ENCODE measurements at places on chromosomes 12 and 14. TPM values are rescaled to one million over a fixed set of nuclear protein-coding genes. Genes with fewer than 3 reads are reported as not detected.

The RNU4-1 gene
- under 0.01 TPM for total RNA-seq

The LMNTD1 gene
- total RNA-seq: 0.82 TPM

DNA sequence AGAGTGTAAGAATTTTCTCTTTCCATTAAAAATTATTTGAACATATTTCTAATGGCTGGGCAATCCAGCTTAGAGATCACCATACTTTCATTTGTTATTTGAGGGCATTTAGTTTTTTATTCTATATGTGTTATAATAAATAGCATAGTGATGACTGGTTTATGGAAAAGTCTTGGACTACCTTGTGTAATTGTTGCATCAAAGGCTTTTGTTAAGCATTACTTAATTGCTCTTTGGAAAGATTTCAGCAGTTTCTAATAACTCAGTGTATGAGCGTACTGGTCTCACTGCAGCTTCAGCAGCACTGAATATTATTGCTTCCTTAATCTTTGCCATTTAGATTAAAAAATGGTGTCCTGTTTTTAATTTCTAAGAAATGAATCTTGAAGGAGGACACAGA, 22.8 kb downstream of the TMEM19 start:
- no peak for DNase-seq

DNA sequence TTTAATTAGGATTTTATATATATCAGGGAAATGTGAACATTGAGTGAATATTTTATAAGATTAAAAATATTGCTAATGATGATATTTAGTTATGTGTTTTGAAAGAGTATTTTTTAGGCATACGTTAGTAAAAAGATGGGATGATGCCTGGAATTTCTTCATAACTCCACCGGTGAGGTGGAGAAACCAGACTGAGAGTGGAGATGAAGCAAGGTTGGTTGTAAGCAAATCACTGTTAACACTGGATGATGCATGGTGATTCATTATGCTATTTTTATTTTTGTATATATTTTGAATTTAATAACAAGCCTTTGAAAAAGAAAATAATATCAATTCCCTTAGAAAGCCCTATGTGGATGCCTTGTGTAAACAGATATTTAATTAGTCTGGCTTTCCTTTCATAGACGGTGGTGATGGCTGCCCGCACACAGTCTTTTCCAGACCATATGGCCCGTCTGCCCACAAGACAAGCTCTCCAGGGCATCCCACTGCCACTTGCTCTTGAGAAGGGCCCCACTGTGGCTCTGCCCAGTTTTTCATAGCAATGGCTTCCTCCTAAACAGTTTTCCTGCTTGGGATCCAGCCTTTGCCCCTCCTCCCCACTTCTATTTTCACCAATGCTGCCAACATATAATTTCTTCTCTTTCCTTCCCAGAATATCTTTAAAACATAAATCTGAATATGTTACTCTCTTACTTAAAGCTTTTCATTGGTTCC, 95.4 kb downstream of the HELB start:
- no peak for DNase-seq

DNA sequence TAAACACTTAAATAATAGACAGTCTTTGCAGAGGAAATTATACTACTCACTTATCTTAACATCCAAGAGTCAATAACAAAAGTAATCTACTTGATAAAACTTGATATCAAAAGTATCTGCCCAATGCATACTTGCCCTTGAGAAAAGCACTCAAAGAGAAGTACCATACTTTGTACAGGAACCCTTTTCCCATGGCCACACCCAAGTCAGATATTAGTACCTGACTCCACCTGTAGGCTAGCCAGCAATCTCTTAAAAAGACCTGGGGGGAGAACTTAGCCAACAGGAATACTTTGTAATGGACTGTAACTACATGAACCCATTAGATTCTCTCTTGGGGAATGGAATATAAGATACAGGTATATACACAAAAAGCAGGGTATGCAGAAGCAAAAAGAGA, 99.6 kb upstream of the HECTD1 start:
- DNase-seq: no peak

DNA sequence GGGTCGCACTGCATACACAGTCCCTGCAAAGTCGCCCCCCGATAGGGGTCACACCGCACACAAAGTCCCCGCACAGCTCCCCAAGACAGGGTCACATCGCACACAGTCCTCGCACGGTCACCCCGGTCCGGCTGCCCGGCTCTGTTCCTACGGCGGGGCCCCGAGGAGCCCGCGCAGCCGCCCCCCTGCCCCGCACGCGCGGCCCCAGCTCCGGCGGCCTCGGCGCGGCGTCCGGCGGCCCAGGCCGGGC, 300 bp downstream of the SSH1 start:
- DNase-seq: no peak

GRCh38 chr14:102857444-102857843, 65.0 kb upstream of the AMN start:
- DNase-seq: no peak

DNA sequence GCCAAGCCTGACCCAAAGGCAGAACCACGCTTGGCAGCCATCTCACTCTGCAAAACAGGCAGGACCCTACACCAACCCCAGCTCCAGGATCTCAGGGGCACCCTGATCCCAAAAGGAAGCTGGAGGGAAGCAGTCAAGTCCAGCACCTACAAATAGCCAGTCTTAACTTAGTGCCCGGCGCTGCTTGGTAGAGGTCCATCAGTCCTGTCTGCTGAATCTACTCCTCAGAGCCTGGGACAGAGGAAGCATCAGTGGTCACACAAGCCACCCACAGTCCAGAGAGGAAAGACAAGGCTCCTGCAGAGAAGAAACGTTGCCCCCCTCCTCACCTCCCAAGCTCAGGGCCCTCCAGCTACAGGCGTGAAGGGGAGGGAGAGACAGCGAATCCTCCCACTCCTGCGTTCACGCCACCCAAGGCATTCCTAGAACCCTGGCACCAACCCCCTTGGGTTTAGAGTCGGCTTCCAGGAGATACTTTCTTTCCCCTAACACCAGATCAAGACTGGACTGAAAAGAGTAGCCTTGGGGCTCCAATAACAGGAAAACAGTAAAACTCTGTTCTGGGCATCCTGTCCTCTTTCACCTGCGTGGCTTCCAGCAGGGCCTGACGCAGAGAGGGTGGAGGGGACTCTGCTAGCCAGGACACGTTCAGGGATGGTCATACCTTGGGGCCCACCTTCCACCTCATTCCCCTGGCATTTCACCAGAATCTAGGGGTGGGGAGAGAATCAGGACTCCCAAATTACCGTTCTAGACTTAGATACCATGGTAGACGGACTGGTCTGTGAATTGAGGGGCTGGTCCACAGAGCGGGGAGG, 1.2 kb downstream of the PXN start:
- no peak for DNase-seq

- DNase-seq: no peak
Measured at GRCh38 chr12:65208964-65209654, 39.7 kb downstream of the LEMD3 start.

- no peak for DNase-seq
Measured at GRCh38 chr14:90669731-90670130, 146.5 kb downstream of the TTC7B start.
